ENCODE measurements at places on chromosomes 3 and 15.

- H3K4me1 ChIP-seq = peaks cover 51% of the 10 kb centered on the region
- H3K36me3 ChIP-seq = no peaks in the 10 kb centered on the region
- no peaks in the 10 kb centered on the region for H3K27me3 ChIP-seq
- peak within 1 kb of the TSS; percentile 42 for H3K27ac ChIP-seq
- DNase-seq = no peak
These were observed at the start of gene ST3GAL6 for GRCh38 chr3:98763076-98763475. Gene ST3GAL6 (plus strand): TSS chr3:98763340. CDS start chr3:98768441, 5,101 bp downstream.

DNA sequence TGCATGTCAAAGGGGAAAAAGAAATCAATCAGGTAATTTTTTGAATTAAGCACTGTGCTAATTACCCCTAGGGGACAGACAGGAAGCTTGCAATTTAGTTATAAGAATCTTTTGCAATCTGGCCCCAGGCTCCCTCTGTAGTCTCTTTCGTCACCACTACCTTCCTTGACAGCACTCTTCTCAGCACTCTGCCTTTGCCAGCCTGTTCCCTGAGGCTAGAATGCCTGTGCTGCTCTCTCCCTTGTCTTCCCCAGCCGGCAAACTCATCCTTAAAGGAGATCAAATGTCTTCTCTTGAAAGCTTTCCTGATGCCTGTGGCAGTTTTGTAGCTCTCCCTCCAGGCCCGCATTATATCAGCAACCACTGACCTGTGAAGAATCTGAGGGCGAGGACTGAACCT, 32.4 kb upstream of the PRTG start:
- H3K4me3 ChIP-seq = no peak overlapping the region
- H3K27ac ChIP-seq = no peak overlapping the region
- no peaks in the 10 kb centered on the region for H3K27me3 ChIP-seq
- no peaks in the 10 kb centered on the region for H3K4me1 ChIP-seq
- DNase-seq = no peak
- H3K36me3 ChIP-seq = no peaks in the 10 kb centered on the region

DNA sequence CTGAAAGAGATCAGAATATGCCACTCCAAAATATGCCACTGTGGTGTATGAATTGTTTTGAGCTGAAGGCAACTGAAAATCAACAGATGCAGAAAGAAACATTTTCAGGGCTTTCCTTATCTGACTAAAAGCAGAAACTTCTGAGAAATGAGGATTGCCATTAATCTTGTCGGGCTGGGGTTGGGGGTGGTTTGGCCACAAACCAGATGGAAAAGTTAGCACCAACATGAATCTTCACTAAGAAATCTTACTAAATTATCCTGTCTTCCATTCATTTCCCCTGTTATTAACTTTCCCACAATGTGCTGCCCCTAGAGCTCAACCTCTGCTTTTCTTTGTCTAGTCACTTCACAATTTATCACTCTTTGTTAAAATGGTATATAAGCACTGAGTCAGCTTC, 229.9 kb upstream of the GADL1 start:
- H3K4me1 ChIP-seq = no peaks in the 10 kb centered on the region

- H3K4me3 ChIP-seq = no peak overlapping the region
- no peaks in the 10 kb centered on the region for H3K36me3 ChIP-seq
- DNase-seq = no peak
- no peaks in the 10 kb centered on the region for H3K4me1 ChIP-seq
These were observed 292.5 kb upstream of the SATB1 start for GRCh38 chr3:18717598-18717997.

DNA sequence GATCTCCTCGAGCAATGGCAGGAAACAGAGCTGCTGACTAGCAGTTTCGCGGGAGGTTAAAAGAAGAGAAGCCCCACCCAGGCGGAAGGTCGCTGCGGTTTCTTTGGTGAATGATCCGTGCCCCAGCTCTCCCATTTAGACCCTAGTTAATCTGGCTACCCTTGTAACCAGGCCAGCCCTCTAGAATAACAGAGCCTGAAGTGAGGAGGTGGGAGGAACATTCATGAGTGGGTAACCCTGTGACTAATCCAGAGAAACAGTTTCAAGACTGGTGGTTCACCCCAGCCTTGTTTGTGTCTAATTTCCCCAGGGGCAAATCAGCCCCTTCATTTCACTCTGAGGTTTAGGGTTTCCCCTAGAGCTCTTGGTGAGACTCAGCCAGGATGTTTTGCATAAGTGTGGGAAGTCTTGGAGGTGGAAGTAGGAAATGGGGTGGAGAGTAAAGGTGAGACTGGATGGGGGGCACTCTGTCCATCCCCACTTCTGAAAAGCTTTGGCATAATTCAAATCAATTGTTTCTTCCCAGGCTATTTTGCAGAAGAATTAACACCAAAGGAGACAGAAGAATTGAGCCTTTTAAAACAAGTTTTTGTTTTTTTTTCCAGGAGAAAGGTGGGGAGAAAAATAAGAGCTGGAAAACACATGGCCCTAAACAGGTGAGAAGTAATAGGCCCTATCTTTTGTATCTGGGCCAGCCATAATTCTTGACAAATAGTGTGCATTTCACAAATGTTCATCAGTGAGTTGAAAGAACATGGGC, 303.1 kb downstream of the RPLP1 start:
- no peak for DNase-seq
- no peaks in the 10 kb centered on the region for H3K4me1 ChIP-seq
- no peak overlapping the region for H3K27ac ChIP-seq
- H3K27me3 ChIP-seq = no peaks in the 10 kb centered on the region

GRCh38 chr3:52136513-52136912, 17.7 kb downstream of the POC1A start:
- no peak overlapping the region for H3K4me3 ChIP-seq
- H3K27ac ChIP-seq = peak overlapping the region; percentile 67
- H3K4me1 ChIP-seq = peaks cover 30% of the 10 kb centered on the region
- H3K36me3 ChIP-seq = no peaks in the 10 kb centered on the region

DNA sequence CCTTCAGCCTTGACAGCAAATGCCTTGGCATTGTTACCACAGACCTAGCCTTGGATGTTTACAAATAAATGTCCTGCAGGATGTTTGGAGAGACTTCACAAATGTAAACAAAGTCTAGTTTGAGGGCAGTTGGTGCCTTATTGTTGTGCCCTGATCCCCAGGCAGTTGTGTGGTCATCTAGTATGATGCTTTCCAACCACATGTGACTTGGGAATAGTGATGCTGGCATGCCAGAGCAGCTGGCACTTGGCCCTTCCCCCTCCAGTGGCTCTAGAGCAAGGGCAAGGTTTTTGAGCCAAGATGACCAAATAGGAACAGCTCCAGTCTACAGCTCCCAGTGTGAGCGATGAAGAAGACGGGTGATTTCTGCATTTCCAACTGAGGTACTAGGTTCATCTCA, 258.2 kb downstream of the ADAMTS17 start:
- DNase-seq = peak; percentile 60
- H3K27me3 ChIP-seq = no peaks in the 10 kb centered on the region
- no peaks in the 10 kb centered on the region for H3K36me3 ChIP-seq

- peaks cover 5% of the 10 kb centered on the region for H3K4me1 ChIP-seq
- H3K27me3 ChIP-seq = no peaks in the 10 kb centered on the region
- H3K36me3 ChIP-seq = no peaks in the 10 kb centered on the region
- H3K27ac ChIP-seq = no peak overlapping the region
These were observed 24.4 kb downstream of the CORO2B start for GRCh38 chr15:68603216-68603595.

GRCh38 chr3:177692304-177692975, 495.2 kb upstream of the TBL1XR1 start:
- no peaks in the 10 kb centered on the region for H3K27me3 ChIP-seq
- H3K36me3 ChIP-seq = no peaks in the 10 kb centered on the region
- DNase-seq = no peak
- H3K27ac ChIP-seq = no peak overlapping the region
- H3K4me1 ChIP-seq = no peaks in the 10 kb centered on the region
- H3K4me3 ChIP-seq = no peak overlapping the region

DNA sequence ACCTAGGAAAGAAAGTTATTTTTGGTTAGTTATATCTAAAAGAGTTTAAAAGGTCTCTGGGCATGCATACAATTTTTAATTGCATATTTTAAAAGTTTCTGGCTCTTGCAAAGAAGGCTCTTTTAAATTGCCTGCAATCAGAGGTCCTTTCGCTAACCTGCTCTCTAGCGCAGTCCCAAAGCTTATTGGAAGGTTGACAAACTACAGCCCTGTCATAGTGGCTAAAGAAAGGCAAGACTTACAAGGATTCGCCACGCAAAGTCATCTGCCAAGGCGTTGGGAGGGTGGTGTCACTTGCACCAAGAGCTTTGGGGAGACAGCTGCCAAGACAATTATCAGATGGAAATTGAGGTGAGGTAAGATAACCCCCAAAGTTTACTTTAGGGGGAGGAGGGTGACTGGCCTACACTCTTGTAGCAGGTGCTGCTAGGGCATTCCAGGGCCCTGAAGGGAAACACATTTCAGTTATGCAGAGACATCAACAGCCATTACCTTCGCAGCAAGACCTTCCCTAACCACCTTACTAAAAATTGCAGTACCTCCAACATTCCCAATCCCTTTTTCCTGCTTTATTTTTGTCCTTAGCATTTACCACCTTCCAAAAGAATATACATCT, 606.2 kb downstream of the MAGI1 start:
- H3K4me3 ChIP-seq = no peak overlapping the region
- peaks cover 1% of the 10 kb centered on the region for H3K36me3 ChIP-seq
- H3K27ac ChIP-seq = no peak overlapping the region
- no peaks in the 10 kb centered on the region for H3K4me1 ChIP-seq
- DNase-seq = no peak

GRCh38 chr3:142999881-143000280, 1.5 kb upstream of the U2SURP start:
- peaks cover 32% of the 10 kb centered on the region for H3K4me1 ChIP-seq
- peak overlapping the region; percentile 94 for H3K4me3 ChIP-seq
- H3K36me3 ChIP-seq = no peaks in the 10 kb centered on the region

- no peaks in the 10 kb centered on the region for H3K27me3 ChIP-seq
- DNase-seq = no peak
- no peak overlapping the region for H3K27ac ChIP-seq
- no peaks in the 10 kb centered on the region for H3K36me3 ChIP-seq
These were observed 369.0 kb upstream of the CDIN1 start for GRCh38 chr15:36210426-36210825.

DNA sequence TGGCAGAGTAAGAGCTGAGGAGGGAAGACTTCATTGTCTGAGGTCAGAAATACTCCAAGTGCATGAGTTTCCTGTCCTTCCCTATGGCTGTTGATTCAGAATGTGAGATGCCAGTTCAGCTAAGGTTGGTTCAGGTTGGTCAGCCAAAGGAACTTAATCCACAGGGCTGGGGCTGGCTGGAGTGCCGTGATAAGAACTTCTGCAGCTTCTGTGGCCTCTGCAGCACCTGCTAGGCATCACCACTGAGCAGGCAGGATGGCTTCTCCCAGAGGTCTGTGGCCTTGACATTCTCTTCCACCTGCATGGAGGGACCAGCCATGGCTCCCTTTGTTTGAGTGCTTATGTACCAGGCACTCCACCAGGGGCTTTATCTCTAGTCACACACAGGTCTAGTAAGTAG, 109.5 kb upstream of the PLXNA1 start:
- no peaks in the 10 kb centered on the region for H3K4me1 ChIP-seq
- H3K36me3 ChIP-seq = no peaks in the 10 kb centered on the region
- no peaks in the 10 kb centered on the region for H3K27me3 ChIP-seq
- no peak overlapping the region for H3K4me3 ChIP-seq

DNA sequence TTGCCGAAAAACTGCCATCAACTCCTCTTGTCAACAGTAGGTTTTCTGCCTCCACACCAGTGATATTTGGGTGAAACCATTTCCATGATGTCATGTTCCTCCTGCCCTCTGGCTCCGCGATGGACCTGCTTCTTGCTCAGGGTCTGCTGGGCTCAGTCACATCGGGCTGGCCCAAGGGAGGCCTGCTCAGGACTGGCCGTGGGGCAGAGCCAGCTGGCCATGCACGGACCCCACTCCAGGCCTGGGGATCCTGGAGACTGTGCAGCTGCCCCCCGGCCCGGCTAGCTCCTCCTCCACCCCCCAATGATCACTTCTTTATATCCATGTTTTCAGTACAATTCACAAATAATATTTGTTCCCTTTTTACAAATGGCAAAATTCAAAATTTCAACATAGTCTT, 270.3 kb upstream of the CCDC54 start:
- H3K27ac ChIP-seq = no peak overlapping the region
- H3K4me3 ChIP-seq = no peak overlapping the region
- H3K27me3 ChIP-seq = no peaks in the 10 kb centered on the region
- no peaks in the 10 kb centered on the region for H3K36me3 ChIP-seq
